ENCODE measurements at places on chromosomes 5 and 9.
A peak's percentile ranks its signal among the peaks of the same experiment; 100 is the strongest.

GRCh38 chr5:146130440-146131045, 25.2 kb upstream of the PLAC8L1 start:
- DNase-seq, result peak; percentile 34

GRCh38 chr5:143601917-143602333, 198.4 kb upstream of the NR3C1 start:
- no peak for DNase-seq

DNA sequence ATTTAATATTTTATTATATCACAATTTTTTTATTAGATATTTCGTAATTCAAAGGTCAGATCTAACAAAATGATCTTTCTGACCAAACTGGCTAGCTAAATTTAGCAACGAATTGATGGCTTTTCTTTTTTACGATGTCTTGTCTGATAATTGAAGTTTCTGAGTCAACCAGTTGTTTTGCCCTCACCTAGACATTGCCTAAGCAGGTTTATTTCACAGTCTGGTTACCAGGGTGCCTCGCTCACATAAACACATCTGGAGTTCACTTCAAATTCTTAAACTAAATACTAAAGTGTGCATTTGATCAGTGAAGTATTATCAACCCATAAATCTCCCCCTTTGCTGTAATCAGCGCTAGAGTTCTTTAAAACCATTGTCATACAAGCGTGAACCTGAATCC, 448.3 kb downstream of the TLE4 start:
- no peak for DNase-seq

DNA sequence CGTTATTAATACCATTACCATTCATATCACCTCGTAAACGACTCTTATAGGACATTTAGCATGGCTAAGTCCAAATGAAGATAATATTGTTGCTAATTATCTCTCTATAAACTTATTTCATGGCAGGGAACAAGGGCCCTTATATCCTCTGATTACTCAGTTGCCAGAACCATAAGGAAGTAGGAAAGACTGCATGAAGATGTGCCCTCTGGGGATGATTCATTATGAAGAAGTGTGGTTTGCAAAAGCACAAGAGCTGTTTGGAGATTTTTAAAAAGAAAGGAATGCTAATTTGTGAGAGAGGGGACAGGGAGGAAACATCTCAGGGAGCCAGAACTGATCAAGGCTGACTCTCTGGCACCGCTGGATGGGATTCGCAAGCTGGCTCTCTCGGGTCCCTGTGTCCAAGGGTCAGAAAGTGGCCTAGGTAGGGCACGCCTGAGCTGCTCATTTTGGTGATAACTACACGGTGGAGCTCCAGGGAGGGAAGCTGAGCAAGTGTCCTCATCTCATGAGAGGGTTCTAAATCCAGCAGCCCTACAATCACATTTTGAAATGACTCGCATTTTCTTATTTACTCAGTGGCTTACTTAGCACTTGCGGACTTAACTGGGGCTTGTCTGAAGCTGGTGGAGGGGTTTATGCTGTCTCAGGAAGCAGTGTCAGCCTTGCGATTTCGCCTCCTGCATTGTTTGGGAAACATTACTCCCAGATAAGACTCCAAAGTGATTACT, 136.8 kb downstream of the C5orf15 start:
- peak; percentile 33 for DNase-seq

DNA sequence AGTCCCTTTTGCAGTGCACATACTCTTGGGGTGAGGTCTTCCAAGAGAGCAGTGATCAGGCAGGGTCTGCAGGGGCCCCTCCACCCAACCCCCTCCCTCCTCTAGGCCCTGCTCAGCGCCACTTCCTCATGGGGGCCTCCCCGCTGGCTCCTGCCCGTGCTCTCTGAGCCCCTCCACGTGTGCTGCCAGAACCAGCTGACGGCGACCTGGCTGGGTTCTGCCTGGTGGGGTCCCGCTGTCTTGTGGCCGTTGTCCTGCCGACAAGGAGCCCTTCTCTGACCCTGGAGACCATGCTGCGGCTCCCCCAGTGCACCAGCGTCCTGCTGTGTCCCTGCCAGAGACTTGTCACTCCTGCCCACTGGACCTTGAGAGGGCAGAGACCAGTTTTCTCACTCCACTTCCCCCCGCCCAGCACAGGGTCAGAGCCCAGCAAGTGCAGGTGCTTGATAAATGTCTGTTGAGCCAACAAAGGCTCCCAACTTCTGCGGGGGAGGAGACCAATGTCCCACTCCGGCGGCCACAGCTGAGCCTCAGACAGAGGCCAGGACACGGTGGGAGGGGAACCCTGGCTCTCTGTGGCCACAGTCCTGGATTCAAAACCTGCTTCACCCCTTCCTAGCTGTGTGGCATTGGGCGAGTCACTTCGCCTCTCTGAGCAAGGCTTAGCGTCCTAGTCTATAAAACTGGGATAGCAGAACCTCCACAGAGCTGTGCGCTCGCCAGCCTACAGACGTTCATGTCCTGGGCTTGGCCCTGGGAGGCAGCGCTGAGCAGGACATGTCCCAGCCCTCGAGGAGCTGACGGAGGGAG, 24.8 kb downstream of the SARDH start:
- DNase-seq, result no peak

DNA sequence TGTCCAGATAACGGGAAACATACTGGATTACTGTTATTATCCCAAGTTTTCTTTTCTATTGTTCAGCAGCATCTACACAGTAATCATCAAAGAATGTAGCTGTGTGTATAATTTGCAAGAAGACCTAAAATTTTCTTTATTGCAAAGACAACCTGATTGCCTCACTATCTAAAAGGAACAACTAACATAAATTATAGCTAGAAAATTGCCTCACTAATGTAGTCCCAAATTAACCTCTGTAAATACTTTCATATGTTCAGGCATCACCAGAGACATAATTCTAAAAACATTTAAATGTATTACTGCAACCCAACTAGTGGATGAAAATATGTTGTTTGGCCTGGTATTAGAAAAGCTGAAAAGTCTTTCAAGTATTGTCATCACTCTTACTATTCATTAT, 275.4 kb downstream of the CDH12 start:
- DNase-seq, result peak; percentile 60

DNA sequence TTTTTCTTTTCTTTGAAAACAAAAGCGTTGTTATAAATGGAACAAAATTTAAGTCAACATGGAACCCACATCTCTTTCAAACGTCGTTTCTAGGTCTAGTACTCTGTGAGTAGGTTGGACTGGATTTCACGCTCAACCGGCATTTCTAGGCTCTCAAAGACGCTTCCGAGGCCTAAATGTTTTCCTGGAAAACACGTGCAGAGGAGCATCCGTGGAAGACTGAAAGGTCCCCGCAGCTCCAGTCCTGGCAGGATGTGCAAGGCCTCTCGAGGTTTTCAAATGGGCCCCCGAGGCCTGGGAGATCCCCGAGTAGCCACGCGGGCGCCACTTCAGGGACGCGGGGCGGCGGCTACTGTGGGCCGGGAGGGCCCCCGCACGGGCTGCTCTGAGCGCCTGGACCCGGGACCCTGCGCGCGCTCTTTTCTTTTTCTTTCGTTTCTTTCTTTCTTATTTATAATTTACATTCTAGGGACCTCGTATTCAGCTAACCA, 4.2 kb upstream of the IRX2 start:
- DNase-seq, result peak; percentile 33

- DNase-seq, result no peak
Observed at GRCh38 chr9:133496861-133497842, 18.3 kb upstream of the SLC2A6 start.

- DNase-seq, result no peak
Observed at GRCh38 chr5:73298251-73298771, 125.3 kb downstream of the TMEM174 start.

- peak; percentile 65 for DNase-seq
Observed at GRCh38 chr9:106897236-106897635, 34.3 kb downstream of the ZNF462 start.

DNA sequence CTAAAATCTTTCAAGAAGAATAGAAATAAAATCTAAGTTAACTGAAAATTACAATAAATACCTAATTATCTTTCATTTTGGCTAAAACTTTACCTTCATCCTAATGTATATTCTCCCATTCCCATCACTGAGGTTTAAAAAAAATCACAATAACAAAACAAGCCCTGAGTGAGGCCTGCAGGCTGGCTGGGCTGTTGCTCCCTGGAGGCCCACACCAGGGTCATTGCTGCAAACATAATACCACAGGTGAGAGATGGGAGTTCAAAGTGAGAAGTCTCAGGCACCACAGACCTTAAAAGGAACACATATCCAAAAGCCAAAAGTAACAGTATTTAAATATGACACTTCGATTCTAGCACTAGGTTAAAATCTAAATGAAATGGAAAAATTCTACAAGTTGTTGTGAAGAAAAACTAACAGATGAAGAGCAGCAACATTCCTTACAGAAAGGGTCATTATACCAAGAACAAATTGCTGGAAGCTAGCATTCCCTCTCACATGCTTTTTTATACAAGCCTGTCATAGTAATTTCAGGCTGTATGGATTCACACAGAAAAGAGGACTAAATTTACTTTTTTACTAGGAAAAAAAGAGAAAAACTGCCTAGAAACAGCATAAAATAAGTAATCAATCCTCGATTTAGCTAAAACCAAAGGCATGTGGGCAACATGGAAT, 57.8 kb downstream of the AUH start:
- no peak for DNase-seq

GRCh38 chr5:159782197-159782994, 133.9 kb upstream of the ADRA1B start:
- no peak for DNase-seq

- DNase-seq, result no peak
Observed at GRCh38 chr9:92019658-92020057, 69.6 kb upstream of the ROR2 start.

DNA sequence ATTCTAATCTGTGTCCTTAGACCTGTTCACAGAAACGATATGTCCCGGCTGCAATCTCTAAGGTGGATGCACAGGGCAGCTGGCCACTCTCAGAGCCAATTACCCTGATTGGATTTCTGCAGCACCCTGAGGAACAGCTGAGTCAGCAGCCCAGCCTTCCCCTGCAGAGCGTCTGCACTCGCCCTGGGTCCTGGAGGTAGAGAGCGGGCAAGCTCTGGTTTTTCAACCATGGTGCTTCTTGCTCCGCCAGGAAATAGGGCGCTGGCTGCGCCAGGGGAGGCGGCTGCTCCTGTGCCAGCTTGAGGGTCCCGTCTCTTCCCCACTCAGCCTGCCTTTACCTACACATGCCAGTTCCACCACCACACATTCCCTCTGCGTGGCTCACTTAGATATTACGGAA, 19.2 kb downstream of the NDUFS6 start:
- DNase-seq, result no peak

DNA sequence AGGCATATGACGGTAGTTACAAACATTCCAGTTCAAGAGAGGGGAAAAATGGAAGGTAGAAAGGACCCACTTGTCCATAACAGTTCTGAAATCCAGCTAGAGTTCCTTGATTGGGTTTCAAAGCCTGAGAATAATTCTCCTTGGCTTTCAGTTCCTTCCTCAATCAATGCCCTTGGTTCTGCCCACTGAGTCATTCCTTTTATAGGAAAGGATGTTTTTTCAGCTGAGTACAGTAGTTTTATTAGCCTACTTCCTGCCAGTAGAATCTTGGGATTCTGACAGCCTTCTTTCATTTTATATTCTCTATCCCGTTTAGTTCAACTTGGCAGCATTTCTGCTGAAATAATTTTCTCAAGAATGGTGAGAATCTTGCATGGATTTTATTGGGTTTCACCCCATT, 386.9 kb upstream of the SMC2 start:
- DNase-seq, result no peak

DNA sequence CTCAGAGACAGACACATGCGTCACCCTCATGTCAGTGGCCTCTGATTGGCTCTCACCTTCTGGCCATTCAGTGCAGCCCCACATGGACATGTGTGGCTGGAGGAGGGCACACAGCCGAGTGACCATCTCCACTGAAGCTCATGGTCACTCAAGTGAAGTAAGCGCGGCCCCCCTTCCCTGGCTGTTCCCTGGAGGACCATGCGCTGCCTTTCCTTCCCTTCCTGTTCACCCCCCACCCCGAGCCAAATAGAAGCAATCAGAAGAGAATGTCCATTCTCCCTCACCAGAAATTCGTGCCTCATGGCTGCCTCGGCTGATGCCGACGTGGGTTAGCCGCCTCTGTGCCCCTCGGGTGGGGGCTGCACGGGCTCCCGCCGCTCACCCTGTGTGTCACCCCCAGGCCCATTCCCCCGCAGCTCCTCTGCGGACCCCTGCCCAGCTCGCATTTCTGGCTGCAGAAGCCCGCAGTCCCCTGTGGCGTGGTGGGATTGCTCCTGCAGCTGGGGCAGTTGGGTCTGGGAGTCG, 12.5 kb upstream of the COL5A1 start:
- DNase-seq, result no peak

GRCh38 chr9:72292256-72292682, 72.7 kb downstream of the ZFAND5 start:
- peak; percentile 42 for DNase-seq

GRCh38 chr5:22079566-22079965, 773.6 kb downstream of the CDH12 start:
- DNase-seq, result no peak

- peak; percentile 36 for DNase-seq
Observed at GRCh38 chr5:95822043-95822541, 434 bp downstream of the GLRX start.

- DNase-seq, result no peak
Observed at GRCh38 chr5:60335913-60336312, 364.1 kb downstream of the DEPDC1B start.

DNA sequence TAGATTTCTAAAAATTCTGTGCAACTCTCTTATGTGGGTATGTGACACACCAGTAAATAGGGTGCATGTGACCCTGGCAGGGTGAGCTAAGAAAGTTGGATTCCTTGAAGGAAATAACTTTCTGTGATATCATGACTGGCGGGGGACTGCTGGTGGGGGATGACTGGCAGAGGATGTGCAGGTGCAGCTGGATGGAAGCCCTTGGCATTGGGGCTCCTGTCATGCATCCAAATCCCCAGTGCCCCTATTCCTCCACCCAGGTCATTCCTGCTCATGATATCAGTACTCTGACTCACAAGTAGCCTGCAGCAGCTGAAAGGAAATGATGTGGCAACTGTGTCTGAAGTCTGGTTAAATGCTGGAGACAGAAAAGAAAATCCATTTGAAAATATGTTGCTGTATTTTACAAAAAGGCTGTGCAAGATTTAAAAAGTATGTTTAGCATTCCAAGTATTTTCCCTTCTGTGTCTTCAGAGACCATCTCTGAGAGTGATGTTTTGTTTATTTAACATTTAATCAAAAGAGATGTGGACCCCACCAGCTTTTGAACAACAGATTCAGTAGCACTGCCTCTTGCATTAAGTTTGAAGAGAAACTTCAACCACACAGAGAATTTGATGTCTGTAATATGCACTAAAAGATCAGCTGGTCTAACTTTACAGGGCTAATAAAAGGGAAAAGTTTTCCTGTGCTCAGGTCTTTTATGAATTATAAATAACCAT, 17.9 kb upstream of the ZSWIM6 start:
- DNase-seq, result peak; percentile 89

DNA sequence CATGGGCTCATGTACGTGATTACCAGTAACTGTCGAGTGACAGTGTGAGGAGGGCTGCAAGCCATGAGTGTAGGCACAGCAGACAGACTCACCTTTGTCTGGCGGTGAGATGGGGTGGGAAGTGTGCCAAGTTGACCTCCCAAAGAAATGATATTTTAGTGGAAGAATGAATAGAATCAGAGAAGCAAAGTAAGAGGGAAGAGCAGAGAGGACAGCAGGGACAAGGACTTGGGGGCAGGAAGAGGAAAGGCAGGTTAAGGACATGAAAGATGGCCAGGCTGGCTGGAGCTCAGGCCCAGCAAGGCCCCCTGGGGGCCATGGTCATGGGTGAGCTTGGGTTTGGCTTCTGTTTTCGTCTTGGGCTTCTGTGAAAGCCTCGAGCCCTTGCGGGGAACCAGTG, 20.2 kb downstream of the TGFBI start:
- DNase-seq, result no peak
